ENCODE measurements at places on chromosomes 7 and 10.
A peak's percentile ranks its signal among the peaks of the same experiment; 100 is the strongest.

DNA sequence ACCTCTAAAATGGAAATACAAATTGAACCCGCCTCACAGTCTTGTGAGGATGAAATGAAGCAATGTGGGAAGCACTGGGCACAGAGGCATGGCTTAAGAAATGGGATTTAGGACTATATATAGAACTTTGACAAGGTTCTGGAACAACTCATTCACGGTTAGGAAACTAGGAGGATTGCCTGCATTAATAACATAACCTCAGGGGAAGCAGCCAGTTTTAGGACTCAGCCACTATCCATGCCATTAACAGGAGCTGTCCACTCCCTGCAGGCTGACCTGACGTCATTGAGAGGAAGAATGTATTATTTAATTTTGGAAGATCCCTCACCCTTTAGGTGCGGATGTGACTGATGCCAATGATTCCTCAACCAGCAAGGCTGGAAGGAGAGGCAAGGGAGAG is 34.8 kb downstream of the ITGB8 start:
- no peak overlapping the region for H3K27ac ChIP-seq
- DNase-seq, result no peak
- H3K27me3 ChIP-seq, result no peaks in the 10 kb centered on the region
- H3K4me1 ChIP-seq, result no peaks in the 10 kb centered on the region
- H3K36me3 ChIP-seq, result no peaks in the 10 kb centered on the region
- H3K4me3 ChIP-seq, result no peak overlapping the region

DNA sequence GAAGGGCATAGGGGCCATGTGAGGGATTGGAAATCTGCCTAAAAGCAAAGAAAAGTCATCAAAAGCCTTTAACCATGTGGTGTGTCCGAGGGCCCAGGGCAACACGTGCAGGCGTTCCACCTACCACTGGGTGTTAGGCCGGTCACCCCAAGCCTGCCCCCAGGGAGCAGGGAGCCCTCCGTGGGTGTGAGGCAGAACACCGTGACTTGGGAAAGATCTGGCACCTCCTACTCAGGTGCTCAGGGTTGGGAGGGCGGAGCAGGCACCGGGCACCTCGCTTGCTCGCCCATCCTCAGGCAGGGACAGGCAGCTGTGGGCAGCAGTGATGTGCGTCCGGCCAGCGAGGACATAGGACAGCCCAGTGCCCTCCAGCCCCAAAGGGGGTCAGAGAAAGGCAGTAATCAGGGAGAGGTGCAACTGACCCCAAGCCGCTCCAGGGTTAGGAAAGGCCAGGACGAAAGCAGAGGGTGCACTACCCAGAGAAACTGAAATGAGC is 80.7 kb upstream of the CHST15 start:
- H3K36me3 ChIP-seq, result no peaks in the 10 kb centered on the region
- no peak overlapping the region for H3K27ac ChIP-seq
- no peak overlapping the region for H3K4me3 ChIP-seq

GRCh38 chr7:100612730-100613390 is 520 bp downstream of the MOSPD3 start:
- DNase-seq, result peak; percentile 39
- no peaks in the 10 kb centered on the region for H3K36me3 ChIP-seq
- peak overlapping the region; percentile 12 for H3K27ac ChIP-seq
- peak overlapping the region; percentile 97 for H3K4me3 ChIP-seq
- peaks cover 5% of the 10 kb centered on the region for H3K4me1 ChIP-seq

- H3K27ac ChIP-seq, result no peak overlapping the region
- no peak overlapping the region for H3K4me3 ChIP-seq
- no peak for DNase-seq
- H3K27me3 ChIP-seq, result peaks cover 3% of the 10 kb centered on the region
- peaks cover 20% of the 10 kb centered on the region for H3K4me1 ChIP-seq
Observed at GRCh38 chr10:35819011-35819410, 176.9 kb upstream of the FZD8 start.

- no peak for DNase-seq
- no peak overlapping the region for H3K27ac ChIP-seq
- H3K36me3 ChIP-seq, result no peaks in the 10 kb centered on the region
- H3K4me1 ChIP-seq, result peaks cover 23% of the 10 kb centered on the region
- H3K4me3 ChIP-seq, result no peak overlapping the region
- peaks cover 9% of the 10 kb centered on the region for H3K27me3 ChIP-seq
Observed at GRCh38 chr10:73650537-73651331, 5.1 kb downstream of the SYNPO2L start.

DNA sequence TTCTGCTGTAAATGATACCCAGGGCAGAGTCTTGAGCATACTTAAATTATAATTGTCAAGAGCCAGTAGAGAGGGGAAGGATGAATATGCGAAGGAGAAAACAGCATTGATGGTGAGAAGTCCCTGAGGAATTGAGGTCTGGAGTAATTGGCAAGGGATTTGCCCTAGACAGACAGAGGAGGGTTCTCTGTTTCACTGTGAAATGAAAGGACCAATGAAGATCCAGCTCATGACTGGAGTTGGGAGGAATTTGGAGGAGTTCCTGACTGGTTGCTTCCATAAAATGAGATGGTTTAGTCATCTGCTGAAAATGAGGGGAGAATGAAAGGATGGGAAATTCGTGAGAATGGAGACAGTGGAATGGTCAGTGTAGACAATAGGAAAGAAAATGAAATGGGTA is 6.8 kb downstream of the PRPF18 start:
- no peak overlapping the region for H3K4me3 ChIP-seq
- DNase-seq, result no peak
- H3K27ac ChIP-seq, result no peak overlapping the region
- H3K4me1 ChIP-seq, result peaks cover 15% of the 10 kb centered on the region
- H3K36me3 ChIP-seq, result no peaks in the 10 kb centered on the region
- no peaks in the 10 kb centered on the region for H3K27me3 ChIP-seq

GRCh38 chr7:96311967-96312366 is 9.9 kb downstream of the SLC25A13 start:
- no peak overlapping the region for H3K4me3 ChIP-seq
- H3K27me3 ChIP-seq, result no peaks in the 10 kb centered on the region
- H3K27ac ChIP-seq, result no peak overlapping the region
- no peaks in the 10 kb centered on the region for H3K4me1 ChIP-seq
- H3K36me3 ChIP-seq, result no peaks in the 10 kb centered on the region

DNA sequence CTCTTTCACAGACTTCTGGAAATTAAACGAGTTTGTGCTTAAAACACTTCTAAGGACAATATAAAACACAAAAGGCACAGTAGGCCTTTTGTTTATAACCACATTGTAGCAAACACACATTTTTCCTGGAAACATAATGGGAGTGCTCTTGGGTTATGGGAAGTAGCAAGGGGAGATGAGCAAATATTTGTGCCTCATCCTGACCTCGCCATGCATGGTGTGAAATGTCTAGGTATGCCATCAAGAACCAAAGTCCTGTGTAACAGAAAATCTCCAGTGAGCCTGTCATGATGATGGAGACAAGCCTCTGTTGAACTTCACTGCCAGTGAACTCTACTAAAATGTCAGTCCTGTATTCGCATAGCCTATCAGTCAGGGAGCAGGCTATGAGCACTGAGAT is 1029.6 kb downstream of the LRMDA start:
- no peaks in the 10 kb centered on the region for H3K36me3 ChIP-seq
- no peak overlapping the region for H3K4me3 ChIP-seq
- no peaks in the 10 kb centered on the region for H3K4me1 ChIP-seq
- H3K27ac ChIP-seq, result no peak overlapping the region
- H3K27me3 ChIP-seq, result peaks cover 2% of the 10 kb centered on the region

DNA sequence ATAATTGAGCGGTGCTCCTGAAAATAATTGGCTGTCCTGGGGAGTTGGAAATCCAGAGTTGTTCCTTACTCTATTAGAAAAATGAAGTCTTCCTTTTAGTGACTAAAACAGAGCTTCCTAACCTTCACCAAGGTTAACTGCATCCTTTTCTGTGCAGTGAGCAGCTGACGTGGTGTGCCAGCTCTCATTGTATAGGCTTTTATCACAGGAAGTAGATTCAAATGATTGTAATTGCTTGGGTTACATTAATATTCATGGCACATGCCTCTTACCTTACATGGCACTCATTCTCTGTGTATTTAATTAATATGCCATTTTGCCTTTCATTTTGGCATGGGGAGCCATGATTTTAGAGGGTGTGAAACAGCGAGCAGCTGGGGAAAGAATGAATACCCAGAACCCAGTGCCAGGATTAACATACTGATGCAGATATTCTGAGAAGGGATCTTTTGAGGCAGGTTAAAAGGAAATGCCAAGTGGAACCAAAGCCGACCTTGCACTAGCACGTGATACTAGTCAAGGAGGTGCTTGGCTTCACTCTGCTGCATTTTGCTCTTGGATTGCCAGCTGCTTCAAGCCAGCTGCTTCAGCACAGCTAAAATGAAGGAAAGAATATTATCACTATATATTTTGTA is 115.3 kb downstream of the ST7 start:
- H3K27ac ChIP-seq, result no peak overlapping the region
- DNase-seq, result no peak

GRCh38 chr10:90799172-90799571 is 58.7 kb downstream of the HTR7 start:
- peaks cover 20% of the 10 kb centered on the region for H3K36me3 ChIP-seq
- H3K27ac ChIP-seq, result no peak overlapping the region
- H3K27me3 ChIP-seq, result peaks cover 2% of the 10 kb centered on the region
- H3K4me3 ChIP-seq, result no peak overlapping the region
- DNase-seq, result no peak

Measured in glutamatergic neuron (in vitro differentiated cells).